Posterior vena cava (tissue), 2 donors: ENCODE measurements at places on chromosomes 12 and 14. TPM values are rescaled to one million over a fixed set of nuclear protein-coding genes. Genes with fewer than 3 reads are reported as not detected.

Gene PPP1R1A
- total RNA-seq: 7.4 TPM

Gene C3AR1
- 17.1 TPM for total RNA-seq

Gene GYS2
- total RNA-seq: not detected

DNA sequence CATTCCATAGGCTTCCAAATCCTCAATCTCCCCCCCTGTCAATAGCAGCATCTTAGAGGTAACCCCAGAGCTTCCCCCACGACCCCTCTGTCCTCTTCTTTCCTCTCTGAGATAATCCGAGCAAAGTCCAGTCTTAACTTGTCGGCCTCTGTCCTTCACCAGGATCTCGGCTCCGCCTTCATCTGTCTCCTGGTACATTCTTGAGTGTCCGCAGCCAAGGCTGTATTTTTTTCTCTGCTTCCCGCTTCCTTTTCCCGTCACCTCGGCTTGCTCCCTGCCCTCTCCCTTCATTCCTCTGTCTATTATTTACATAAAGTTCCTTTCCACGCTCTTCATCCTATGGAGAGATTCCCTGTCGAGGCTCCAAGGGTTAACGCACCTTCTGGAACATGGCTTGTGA lies 153.9 kb upstream of the GSC start:
- DNase-seq: no peak

DNA sequence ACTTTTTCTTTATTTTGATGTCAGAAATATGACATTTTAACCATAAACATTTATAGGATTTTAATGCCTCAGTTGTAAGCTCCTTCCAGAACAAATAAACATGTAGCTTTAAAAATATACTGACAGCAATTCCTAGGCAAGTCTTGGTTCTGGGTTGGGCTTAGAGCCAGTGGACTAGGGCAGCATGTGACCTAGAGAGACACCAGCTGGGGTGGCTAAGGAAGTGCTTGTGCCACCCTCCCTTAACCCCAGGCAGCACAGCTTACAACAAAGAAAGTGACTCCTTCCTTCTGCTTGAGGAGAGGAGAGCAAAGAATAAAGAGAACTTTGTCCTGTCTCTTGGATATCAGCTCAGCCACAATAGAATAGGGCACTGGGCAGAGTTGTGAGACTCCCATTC lies 61.6 kb upstream of the KTN1 start:
- DNase-seq: no peak

DNA sequence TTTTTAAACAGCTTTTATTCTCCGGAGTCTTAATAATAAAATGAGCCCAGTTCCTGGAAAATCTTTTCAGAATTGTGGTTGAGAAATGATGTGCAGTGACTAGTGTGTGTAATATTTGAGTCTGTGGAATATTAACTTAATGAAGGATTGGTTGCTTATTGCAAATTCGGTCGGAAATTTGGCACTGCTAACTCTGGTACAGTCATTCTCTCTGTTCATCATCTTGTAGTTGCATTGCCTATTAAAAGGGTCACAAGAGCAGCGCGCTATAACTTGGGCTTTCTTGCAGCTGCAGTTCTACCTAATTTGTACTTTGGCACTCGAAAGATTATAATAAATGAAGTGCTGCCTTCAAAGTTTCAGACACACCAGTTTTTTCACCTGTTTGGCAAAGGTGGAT lies 146.0 kb downstream of the FLRT2 start:
- DNase-seq: no peak

DNA sequence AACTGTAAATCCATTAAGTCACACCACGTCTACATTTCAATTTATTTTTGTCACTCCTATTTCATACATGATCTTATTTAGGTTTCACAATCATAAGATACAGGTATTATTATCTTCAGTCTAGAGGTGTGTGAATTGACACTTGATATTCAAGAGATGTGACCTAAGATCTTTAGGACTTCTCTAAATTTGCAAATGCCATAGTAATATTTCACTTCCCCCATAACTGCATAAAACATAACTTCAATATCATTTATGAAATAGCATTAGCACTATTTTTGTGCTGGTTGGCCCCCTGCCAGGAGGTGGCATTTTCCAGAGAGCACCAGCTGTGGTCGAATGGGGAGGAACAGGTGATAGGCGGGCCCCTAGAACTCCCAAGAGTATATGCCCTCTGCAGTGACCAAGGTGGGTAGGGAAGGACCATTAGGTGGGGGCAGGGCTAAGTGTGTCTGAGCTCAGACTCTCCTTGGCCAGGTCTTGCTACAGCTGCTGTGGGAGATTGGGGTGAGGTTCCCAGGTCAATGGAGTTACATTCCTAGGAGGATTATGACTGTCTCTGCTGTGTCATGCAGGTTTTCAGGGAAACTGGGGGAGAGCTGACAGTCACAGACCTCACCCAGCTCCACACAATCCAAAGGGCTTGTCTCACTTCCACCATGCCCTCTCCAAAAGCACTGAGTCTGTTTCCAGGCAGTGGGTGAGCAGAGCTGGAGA lies 49.2 kb upstream of the ERGIC2 start:
- no peak for DNase-seq
